ENCODE measurements at places on chromosomes 6 and 20.

- no peak for DNase-seq
These were observed 36.9 kb downstream of the E2F3 start for GRCh38 chr6:20438462-20439070.

DNA sequence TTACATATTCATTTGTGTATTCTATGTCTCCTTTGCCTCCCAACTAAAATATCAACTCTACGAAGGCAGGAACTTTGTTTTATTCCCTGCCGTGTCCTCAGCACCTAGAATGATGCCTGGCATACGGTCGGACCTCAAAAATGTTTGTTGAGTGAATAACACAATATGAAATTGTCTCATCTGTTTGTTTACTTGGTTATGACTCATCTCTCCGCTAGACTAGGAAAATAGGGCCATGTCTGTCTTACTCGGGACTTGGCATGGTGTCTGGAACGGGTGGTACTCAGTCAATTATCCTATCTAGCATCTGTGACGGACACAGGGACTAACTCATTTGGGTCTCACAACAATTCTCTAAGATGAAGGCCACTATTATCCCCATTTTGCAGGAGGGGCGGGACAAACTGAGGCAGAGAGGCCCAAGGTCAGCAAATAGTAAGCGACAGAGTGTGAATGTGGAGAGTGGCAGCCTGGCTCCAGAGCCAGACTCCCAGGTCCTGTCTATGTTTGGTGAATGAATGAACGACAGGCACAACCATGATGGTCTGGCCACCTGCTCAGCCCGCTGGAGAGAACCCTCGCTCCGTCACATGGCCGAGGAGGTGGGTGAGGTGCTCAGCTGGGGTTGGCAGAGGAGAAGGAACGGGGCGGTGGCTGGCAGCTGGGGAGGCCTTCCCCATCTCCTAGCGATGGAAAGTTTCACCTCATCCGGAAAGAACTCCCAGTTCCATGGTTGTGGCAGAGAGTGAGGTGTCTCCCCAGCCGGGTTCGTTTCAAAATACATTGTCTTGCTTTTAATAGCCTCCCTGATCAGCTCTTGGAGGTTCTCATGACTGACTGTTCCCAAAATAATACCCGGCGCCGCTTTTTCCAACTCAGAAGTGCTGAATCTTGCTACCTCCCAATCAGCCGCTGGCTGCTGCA is 27.6 kb upstream of the NFATC2 start:
- DNase-seq: no peak

DNA sequence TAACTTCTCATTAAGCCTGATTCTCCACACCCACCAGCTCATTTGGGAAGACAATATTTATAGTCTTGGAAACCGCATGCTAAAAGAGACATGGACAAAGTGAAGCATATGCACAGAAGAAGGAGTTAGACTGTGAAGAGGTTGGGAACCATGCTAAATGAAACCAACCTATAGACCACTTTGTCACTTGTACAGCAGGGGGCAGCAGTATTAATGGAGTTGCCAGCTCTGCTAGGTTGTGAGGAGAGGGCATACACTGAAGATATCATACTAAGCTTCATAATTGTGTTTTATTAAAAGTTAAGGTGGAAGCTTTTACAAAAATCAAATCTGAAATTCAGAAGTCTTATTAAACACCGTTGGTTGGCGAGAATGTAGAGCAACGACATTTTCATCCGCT is 38.3 kb upstream of the HMGCLL1 start:
- no peak for DNase-seq

GRCh38 chr6:90354961-90355360 is 58.3 kb upstream of the BACH2 start:
- no peak for DNase-seq

DNA sequence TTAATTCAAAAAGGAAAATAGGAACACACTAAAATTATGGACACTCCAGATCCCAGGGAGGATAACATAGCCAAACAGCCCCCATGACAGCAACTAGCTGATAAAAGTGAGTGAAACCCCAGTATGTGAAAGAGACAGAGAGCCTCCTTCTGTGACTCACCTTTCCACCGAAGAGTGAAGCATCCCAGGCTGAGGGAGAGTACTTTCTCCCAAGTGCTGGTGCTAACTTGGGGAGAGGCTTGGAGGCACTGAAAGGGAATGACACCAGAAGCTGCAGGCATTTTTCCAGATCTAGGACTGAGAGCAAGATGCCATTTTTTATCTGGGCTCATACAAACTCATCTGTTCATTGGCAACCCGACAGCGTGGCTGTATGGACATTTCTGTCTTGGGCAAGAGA is 339.8 kb downstream of the HTR1B start:
- DNase-seq: no peak

DNA sequence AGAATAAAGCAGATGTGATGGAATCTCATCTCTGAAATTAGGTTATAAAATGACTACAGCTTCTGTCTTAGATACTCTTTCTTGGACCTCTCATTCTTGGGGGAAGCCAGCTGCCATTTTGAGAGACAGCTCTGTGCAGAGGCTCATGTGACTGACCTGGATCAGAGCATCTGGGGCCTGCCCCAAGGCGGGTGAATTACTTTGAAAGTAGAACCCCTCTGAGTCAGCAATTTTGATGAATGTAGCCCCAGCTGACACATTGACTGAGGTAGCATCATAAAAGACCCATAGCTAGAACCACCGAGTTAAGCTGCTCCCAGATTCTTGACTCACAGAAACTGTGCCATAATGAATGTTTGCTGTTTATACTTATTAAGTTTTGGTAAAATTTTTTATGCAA is 124.5 kb downstream of the THEMIS start:
- no peak for DNase-seq

GRCh38 chr20:45467861-45468260 is 1.7 kb upstream of the WFDC2 start:
- no peak for DNase-seq

- DNase-seq: no peak
These were observed 60.4 kb downstream of the EPB41L2 start for GRCh38 chr6:131002661-131002980.

GRCh38 chr6:167093922-167094432 is 28.9 kb upstream of the CCR6 start:
- DNase-seq: peak; percentile 55

All from stimulated activated CD4-positive, alpha-beta T cell treated with anti-CD3 and anti-CD28 coated beads, Interleukin-15, amount 100 ng/mL, for 1 hour (primary cell).